ENCODE measurements at places on chromosomes 12 and 14. TPM values are rescaled to one million over a fixed set of nuclear protein-coding genes. Genes with fewer than 3 reads are reported as not detected.
A peak's percentile ranks its signal among the peaks of the same experiment; 100 is the strongest.

- H3K4me1 ChIP-seq, result peaks cover 6% of the 10 kb centered on the region
- H3K27ac ChIP-seq, result no peak overlapping the region
- no peaks in the 10 kb centered on the region for H3K36me3 ChIP-seq
- DNase-seq, result no peak
- H3K4me3 ChIP-seq, result no peak overlapping the region
- no peaks in the 10 kb centered on the region for H3K27me3 ChIP-seq
Measured at GRCh38 chr14:61698206-61698980, 3.1 kb downstream of the HIF1A start.

GRCh38 chr12:95253386-95253785, 35.8 kb downstream of the VEZT start:
- no peak overlapping the region for H3K27ac ChIP-seq
- H3K27me3 ChIP-seq, result no peaks in the 10 kb centered on the region
- H3K4me3 ChIP-seq, result no peak overlapping the region
- H3K4me1 ChIP-seq, result no peaks in the 10 kb centered on the region
- H3K36me3 ChIP-seq, result peaks cover 11% of the 10 kb centered on the region

DNA sequence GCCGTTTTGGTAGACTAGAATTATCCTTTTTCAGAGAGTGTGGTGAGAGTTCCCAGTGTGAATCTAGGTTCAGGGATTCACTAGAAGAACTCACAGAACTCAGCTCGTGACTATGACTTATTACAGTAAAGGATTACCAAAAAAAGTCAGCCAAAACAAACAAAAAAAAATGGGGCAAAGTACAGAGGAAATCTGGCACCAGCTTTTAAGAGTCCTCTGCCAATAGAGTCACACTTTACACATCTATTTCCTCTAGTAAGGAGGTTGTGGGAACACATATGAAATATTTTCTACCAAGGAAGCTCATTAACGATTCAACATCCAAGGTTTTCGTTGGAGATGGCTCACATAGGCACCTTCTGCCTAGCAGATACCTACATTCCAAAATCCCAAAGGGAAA, 28.2 kb downstream of the TSPAN19 start:
- no peaks in the 10 kb centered on the region for H3K4me1 ChIP-seq
- no peaks in the 10 kb centered on the region for H3K36me3 ChIP-seq
- DNase-seq, result no peak
- H3K27ac ChIP-seq, result no peak overlapping the region
- no peak overlapping the region for H3K4me3 ChIP-seq

GRCh38 chr14:69543341-69544115, 31.1 kb downstream of the CCDC177 start:
- no peaks in the 10 kb centered on the region for H3K36me3 ChIP-seq
- no peak overlapping the region for H3K4me3 ChIP-seq
- DNase-seq, result no peak
- H3K27me3 ChIP-seq, result peaks cover 20% of the 10 kb centered on the region
- no peaks in the 10 kb centered on the region for H3K4me1 ChIP-seq

- no peaks in the 10 kb centered on the region for H3K4me1 ChIP-seq
- H3K4me3 ChIP-seq, result peak overlapping the region; percentile 43
- no peak for DNase-seq
- no peaks in the 10 kb centered on the region for H3K27me3 ChIP-seq
Measured at GRCh38 chr14:21098892-21099595, 589 bp upstream of the ZNF219 start.

The ACOT6 gene
- 0.04 TPM for polyA plus RNA-seq

DNA sequence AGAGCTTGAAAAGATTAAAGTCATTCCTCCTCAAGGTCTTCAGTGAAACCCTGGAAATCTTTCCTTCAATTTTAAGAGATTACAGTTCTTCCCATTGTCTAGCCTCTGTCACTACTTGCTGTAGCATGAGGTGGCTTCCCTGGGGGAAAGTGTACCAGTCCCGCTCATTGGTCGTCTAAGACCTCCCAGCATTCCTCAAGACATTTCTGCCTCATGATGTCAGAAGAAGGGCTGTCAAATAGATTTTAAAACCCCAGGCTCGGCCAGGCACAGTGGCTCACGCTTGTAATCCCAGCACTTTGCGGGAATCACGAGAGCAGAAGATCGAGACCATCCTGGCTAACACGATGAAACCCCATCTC, 46.7 kb downstream of the SMUG1 start:
- no peaks in the 10 kb centered on the region for H3K36me3 ChIP-seq
- H3K4me1 ChIP-seq, result peaks cover 13% of the 10 kb centered on the region
- no peak for DNase-seq
- no peak overlapping the region for H3K27ac ChIP-seq

GRCh38 chr12:6819106-6820030, 2.3 kb upstream of the GPR162 start:
- no peaks in the 10 kb centered on the region for H3K36me3 ChIP-seq
- no peak for DNase-seq
- no peak overlapping the region for H3K27ac ChIP-seq
- no peaks in the 10 kb centered on the region for H3K27me3 ChIP-seq
- no peaks in the 10 kb centered on the region for H3K4me1 ChIP-seq

The PROX2 gene
- polyA plus RNA-seq, result not detected

- peaks cover 22% of the 10 kb centered on the region for H3K27me3 ChIP-seq
- no peaks in the 10 kb centered on the region for H3K36me3 ChIP-seq
- H3K27ac ChIP-seq, result no peak overlapping the region
- H3K4me3 ChIP-seq, result no peak overlapping the region
Measured at GRCh38 chr14:57869617-57870016, 3.7 kb upstream of the SLC35F4 start.

DNA sequence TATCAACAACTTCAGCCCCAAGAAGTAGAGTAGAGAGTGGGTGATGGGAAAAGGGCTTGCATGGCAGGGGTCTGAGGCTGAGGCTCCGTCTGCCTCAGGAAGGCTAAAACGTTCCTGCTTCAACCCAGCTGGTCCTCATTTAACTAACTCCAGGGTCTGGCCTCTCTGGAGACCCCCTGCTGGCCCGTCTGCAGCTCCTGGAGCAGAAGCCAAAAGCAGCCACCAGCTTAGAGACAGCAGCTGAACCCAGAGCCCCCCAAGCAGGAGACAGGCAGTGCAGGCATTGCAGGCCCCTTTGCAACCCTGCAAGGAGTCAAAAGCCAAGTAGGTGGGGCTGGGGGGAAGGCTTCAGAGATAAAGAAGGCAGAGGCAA, 25.1 kb upstream of the LTBP2 start:
- no peaks in the 10 kb centered on the region for H3K4me1 ChIP-seq
- H3K36me3 ChIP-seq, result no peaks in the 10 kb centered on the region
- no peak for DNase-seq
- no peaks in the 10 kb centered on the region for H3K27me3 ChIP-seq
- no peak overlapping the region for H3K4me3 ChIP-seq

All from small intestine (tissue), 16 donors.